NCI-H1417 (cell line): ENCODE measurements at places on chromosomes 5 and 9.
A peak's percentile ranks its signal among the peaks of the same experiment; 100 is the strongest.

DNA sequence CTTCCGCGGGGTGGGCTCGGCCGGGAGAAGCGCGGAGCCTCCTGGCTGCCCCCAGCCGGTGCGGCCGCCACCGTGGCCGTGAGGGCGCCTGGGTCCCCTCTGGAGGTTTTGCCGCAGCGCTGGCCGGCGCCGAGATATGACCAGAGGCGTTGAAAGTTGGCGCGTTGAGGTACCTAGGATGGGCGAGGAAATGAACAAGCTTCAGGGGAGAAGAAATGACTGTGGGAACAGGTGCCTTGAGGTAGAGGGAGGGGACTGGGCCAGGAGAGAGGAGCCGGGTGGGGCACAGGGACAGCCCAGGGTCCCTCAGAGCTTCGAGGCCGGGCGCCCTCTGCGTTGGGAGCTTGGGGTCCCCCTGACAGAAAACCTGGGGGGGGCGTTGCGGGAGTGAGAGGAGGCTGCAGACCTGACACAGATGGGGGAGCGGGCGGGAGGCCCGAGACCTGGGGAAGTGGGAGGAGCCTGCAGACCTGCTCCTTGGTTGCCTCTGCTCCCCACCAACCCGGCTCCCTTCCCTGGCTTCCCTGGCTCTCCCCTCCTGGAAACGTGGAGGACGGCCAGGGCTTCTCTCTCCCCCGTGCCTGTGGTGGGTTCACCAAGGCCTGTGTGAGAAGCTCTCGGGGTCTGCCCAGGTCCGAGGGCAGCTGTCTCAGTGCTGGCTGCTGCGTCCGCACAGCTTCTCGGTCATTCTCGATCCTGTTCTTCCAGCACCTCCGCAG is 14.2 kb downstream of the RABL6 start:
- DNase-seq, result no peak

DNA sequence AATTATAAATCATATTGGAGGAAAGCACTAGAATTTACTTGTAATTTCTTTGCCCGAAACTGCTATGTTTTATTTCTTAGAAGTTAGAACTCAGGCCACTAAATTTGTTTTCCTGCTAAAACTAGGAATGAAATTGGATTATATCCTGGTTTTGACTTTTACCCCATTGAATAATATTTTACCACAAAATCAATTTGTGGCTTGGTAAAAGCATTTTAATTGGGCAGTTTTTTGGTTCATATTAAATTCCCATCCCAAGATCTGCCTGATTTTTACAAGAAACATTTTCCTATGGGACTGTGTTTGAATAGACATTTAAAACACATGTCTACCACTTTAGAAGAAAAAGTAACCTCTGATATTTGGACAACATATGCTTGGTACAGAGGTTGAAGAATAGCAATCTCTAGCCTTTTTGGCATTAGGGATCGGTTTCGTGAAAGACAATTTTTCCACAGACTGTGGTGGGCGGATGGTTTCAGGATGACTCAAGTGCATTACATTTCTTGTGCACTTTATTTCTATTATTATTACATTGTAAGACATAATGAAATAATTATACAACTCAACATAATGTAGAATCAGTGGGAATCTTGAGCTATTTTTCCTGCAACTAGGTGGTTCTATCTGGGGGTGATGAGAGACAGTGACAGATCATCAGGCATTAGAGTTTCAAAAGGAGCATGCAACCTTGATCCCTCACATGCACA is 565.6 kb downstream of the PRR16 start:
- DNase-seq, result no peak

DNA sequence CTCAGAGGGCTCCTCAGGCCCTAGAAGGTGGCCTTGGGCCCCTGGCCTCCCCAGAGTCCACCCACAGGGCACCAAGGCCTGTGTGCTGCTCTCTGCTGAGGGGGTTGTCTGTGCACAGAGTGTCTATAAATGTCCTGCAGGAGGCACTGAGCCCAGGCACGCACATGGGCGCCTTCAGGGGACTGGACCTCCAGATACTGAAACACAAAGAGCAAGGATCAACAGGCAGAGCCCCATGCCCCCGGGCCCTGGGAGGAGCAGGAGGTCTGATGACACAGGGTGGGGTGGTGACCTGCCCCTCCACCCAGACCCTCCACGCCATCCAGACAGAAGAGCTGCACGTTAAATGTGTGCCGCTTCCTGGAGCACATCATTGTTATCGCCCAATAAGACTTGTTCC is 64.6 kb upstream of the SIMC1 start:
- DNase-seq, result no peak

GRCh38 chr9:438066-438465 is 223.4 kb downstream of the DOCK8 start:
- no peak for DNase-seq

DNA sequence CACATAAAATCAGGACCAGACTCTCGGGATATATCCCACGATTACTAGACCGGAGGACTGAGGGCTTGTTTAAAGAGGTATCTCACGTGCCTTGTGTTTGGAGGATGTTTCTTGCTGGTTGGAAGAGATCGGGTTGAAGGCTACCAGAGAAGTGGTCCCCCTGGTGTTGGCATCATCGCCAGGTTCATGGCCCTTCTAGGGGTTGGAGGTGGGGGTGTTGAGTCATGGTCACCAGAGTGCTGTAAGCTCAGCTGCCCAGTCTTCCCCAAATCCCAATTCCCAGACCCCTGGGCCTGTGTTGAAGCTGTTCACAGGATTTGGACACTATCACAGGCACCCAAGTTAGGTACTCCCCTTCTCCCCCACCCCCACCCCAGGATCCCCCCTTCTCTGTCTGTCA is 29.1 kb upstream of the PRDM12 start:
- DNase-seq, result no peak

GRCh38 chr9:34457266-34458012 is 931 bp downstream of the FAM219A start:
- DNase-seq, result peak; percentile 7

GRCh38 chr9:34291023-34291422 is 38.0 kb downstream of the KIF24 start:
- DNase-seq, result no peak

- DNase-seq, result peak; percentile 49
Measured at GRCh38 chr5:6745706-6746222, 32.5 kb downstream of the TENT4A start.

DNA sequence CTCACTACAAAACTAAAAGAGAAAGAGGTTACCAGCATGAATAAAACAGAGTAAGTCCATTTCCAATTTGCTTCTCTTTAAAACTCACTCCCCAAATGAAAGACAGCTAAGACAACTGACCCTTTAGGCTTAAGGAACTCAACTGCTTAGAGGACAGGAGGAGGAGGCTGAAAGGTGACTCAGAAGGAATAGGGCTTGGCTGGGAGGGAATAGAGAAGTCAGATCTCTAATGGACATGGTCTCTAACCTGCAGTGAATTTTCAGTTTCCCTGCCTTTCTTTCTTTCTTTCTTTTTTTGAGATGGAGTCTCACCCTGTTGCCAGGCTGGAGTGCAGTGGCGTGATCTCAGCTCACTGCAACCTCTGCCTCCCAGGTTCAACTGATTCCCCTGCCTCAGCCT is 261.8 kb upstream of the CLINT1 start:
- DNase-seq, result no peak

GRCh38 chr9:90141723-90142122 is 500.9 kb downstream of the DIRAS2 start:
- DNase-seq, result peak; percentile 19

- no peak for DNase-seq
Measured at GRCh38 chr5:74187757-74188156, 452.8 kb downstream of the ENC1 start.

DNA sequence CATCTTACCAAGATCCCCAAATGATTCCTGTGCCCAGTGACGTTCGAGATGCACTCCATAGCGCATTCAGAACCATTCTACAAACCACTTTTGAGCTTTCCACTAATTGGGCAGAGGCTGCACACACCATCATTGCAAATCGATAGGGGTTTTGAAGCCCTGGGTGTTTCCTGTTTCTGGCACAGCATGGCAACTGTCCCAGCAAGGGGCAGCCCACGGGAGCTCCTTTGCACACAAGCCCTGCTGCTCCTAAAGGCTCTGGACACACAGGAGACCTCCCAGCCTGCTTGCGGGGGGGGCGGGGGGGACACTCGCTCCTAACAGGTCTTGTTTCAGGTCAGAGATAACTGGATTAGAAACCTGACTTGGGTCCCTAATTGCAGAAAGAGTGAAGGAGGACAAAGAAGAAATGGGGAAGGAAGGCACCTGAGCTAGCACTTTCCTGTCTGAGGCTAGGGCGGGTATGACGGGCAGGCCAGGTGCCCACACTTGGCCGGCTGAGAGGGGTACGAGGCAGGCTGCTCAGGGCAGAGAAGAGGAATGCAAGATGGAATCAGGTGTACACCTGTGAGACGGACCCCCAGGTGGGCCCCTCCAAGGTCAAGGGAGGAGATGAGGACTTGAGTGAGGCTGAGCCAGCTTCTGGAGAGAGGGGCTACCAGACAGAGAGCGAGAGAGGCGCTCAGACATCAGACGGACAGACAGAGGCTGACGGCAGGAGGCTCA is 820 bp downstream of the FBP1 start:
- DNase-seq, result no peak

GRCh38 chr5:177412603-177413233 is 3.4 kb upstream of the F12 start:
- no peak for DNase-seq

GRCh38 chr9:81858657-81859430 is 69.4 kb upstream of the SPATA31D4 start:
- no peak for DNase-seq

GRCh38 chr5:136208916-136209315 is 16.0 kb upstream of the SMIM32 start:
- DNase-seq, result no peak

DNA sequence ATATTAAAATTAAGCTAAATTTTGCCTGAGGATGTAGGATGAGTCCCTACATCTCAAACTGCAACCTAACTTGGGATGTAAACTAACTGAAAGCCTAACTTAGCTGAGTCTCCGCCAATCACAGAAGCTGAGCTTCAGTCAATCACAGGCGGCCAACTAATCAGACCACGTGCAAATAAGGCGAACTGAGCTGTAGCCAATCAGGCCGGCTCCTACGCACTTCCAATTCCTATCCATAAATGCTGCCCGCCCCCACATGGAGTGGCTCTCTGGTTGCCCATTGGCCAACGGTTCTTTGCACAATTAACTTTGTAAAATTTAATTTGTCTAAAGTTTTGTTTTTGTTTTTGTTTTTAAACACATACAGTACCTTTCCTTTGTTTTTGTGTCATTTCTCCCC is 13.9 kb upstream of the GPX8 start:
- DNase-seq, result no peak

DNA sequence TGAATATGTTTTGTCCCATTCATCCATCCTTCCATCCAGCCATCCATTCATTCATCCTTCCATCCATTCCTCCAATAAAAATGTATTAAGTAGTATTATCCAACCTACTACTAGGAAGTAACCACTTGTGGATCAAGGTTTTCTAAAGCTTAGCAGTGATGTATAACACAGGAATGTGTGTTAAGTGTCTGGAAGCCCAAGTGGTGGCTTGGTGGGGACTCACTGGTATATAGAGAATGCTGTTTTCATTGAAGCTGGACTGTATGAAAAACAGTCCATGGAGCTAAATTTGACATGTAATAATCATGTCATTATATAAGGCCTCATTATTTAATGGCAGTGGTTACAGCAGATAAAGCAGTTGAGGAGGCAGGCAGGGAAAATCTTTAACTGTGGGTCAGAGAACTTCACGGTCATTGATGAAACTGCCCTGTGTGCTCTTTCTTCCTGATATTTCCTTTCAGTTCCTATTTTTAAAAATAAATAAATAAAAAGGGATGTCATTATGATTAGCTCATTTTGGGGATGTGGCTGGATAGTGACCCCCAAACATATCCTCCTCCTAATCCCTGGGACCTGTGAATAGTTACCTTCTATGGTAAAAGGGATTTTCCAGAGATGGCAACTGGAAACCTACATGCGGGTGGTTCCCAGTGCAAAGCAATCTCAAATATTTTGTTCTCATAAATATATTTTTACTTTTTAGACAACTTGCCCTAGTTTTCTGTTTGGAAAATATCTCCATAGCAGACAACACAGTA is 82.3 kb downstream of the DAPK1 start:
- no peak for DNase-seq

GRCh38 chr9:126935630-126936029 is 21.0 kb downstream of the RALGPS1 start:
- DNase-seq, result no peak

GRCh38 chr5:174801798-174802197 is 77.4 kb downstream of the MSX2 start:
- DNase-seq, result no peak

DNA sequence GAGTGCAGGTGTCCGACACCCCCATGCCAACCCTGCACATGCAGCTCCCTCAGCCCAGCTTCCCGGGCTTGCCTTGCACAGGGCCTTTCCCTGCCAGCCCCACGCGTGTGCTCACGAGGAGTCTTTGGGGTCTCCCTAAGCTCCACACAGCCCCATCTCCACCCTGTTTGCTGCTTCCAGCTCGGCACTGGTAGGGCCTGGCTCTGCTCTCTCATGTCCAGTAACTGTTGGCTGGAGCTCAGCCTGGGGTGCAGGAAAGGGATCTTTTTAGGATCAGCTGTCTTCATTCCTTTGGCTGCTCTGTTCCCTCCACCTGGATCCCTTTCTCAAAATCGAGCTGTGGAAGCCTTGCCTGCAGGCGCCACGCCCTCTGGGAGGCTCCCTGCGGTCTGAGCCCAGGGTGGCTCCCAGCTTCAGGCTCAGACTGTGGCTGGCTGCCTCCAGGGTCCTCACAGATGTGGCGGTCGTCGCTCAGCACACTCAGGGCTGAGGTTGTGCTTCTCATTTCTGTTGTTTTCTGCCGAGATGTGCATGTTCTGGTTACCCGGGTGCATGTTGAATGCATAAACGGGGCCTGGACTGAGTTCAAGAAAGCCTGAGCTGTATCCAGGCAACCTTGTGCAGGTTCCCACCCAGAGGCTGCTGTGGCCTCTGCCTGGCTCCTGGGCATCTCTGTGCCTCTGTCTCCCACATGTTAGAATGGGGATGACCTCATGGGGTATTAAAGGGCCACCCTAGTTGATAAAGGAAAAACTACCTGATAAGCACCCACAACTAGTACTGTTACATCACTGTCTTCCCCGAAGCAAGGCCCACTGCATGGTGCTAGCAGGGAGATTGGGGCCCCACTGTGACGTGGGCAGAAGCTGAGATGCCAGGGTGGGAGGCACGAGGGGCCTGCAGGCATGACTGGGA is 4.3 kb downstream of the CACNA1B start:
- DNase-seq, result no peak

DNA sequence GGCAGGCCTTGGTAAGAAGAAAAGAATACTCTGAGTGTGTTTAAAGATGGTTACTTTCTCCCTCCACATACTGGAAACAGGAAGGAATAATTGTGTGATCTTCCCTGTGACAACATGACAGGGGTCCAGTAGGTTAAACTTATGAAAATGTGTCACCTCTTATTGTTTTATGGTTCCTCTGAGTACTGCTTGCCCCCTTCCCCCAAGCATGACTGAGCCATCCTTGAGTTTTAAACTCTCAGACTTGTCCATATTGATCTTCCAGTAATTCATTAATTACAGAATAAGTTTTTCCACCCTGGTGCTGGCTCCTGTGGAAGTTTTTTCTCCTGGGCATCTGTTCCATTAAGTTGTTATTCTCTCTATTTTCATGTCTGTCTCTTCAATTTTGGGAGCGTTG is 95.8 kb downstream of the CNTLN start:
- DNase-seq, result no peak
